ENCODE measurements at places on chromosomes 3 and 15.

- DNase-seq: no peak
These were observed 1.6 kb upstream of the TPM1 start for GRCh38 chr15:63040954-63041353.

DNA sequence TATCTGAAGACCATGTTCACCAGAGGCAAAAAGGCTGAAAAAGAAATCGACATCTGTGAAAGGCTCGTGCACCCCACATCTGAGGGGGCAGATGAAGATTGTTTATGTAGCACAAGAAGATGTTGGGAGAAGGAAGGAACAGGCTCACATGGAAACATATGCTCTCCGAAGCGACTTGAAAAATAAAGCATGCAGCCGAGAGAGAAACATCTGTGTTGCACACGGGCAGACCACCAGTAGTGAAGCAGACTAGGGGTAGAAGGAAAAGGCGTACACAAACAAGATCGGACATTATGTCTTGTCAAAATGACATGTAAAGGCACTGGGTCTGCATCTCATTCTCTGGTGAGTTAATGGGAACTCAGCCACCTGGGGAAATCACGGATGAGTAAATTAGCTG lies 356.5 kb downstream of the ZIC4 start:
- DNase-seq: no peak

GRCh38 chr3:118144919-118145318 lies 889.7 kb downstream of the IGSF11 start:
- DNase-seq: no peak

DNA sequence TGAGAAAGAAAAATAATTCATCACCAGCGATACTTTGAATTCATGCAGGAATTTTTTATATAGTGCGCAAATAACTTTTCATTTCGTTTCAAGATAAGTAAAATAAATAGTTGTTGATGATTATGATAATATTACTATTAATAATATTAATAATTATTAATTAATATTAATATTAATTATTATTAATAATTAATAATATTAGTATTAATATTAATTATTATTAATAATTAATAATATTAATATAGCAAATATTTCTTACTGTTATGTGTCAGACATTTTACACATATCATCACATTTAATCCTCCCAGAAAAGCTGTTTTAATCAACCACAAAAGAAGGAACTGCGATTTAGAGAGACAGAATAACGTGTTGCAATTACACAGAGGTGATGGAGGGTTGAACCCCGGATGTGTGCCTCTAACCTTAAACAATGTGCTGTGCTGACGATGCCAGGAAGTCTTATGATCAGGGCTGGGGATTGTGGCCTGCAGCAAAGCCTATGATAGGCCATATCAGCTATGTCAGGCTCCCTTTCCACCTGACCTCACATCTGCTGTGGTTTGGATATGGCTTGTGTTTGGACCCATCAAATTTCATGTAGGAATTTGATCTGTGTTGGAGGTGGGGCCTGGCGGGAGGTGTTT lies 263.5 kb upstream of the NR2F2 start:
- DNase-seq: no peak

- no peak for DNase-seq
These were observed 50.3 kb upstream of the SEC13 start for GRCh38 chr3:10371167-10371566.

DNA sequence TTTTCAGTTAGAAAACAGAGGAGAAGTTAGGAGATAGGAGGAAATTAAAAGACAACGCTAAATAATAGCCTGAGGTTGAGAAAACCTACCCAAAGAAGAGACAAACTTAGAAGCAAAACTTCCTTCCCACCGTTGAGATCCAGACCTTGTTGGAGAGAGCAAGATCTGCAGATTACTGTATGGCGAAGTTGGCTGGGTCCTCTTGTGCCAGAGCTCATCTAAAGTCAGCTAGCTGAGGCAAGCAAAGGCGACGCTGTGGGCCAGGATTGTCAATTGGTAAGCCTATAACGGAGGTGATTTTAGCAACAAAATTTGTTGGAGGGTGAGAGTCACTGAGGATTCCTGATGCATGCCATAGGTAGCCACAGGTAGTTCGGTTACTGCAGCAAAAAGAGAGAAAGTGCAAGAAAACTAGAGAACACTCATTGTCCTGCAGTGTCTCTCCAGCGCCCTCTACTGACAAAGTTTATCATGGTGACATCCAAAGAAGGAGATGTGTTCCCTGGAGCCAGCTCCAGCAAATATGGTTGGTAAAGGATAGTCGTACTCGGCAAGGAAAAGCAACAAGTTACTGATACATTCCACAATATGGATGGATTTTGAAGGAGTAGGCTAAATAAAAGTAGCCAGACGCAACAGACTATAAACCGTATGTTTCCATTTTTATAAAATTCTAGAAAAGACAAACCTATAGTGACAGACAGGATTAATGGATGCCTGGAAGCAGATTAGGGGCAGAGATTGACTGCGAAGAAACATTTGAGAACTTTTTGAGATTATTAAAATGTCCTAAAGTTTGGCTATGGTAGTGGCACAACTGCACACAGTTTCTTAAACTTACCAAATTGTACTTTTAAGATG lies 9.8 kb upstream of the OR5K4 start:
- DNase-seq: no peak

- DNase-seq: no peak
These were observed 63.4 kb upstream of the IL12A start for GRCh38 chr3:159925248-159925647.

- no peak for DNase-seq
These were observed 3.9 kb upstream of the IREB2 start for GRCh38 chr15:78434134-78434533.

DNA sequence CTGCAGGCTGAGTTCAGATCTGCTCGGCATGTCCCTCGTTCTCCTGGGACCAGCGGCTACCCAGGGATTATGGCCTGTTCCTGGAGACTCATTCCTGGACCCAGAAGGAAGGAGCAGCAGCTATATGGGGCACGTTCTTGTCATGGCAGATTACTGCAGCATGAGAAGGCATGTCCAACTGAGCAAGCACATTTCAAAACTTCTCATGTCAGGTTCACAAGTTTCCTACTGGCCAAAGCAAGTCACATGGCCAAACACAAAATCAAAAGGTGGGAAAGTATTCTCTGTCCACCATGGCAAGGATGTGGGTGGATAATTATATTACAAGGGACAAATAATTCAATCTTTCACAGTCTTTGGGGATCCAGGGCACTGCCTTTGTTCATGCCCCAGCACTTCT lies 71.9 kb upstream of the C15orf39 start:
- no peak for DNase-seq

GRCh38 chr15:52185151-52185561 lies 6.0 kb downstream of the GNB5 start:
- no peak for DNase-seq

DNA sequence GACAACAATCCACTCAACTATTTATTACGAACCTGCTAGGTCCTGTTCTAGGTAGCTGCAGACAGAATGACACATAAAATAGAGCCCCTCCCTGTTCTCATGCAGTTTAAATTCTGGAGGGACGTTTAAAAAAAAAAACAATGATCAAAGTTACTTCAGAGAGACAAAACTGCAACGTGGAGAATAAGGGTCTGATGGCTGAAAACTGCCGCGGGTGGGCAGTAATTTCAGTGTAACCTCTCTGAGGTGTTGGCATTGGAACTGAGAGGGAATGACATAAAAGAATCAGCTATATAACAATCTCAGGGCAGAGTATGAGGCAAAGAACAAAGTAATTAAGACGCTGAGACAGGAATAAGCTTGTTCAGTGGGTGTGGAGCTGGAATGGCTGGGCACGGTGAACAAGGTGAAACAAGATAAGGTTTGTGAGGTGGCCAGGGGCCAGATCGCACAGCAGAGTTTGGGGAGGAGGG lies 19.5 kb downstream of the TBL1XR1 start:
- DNase-seq: no peak

DNA sequence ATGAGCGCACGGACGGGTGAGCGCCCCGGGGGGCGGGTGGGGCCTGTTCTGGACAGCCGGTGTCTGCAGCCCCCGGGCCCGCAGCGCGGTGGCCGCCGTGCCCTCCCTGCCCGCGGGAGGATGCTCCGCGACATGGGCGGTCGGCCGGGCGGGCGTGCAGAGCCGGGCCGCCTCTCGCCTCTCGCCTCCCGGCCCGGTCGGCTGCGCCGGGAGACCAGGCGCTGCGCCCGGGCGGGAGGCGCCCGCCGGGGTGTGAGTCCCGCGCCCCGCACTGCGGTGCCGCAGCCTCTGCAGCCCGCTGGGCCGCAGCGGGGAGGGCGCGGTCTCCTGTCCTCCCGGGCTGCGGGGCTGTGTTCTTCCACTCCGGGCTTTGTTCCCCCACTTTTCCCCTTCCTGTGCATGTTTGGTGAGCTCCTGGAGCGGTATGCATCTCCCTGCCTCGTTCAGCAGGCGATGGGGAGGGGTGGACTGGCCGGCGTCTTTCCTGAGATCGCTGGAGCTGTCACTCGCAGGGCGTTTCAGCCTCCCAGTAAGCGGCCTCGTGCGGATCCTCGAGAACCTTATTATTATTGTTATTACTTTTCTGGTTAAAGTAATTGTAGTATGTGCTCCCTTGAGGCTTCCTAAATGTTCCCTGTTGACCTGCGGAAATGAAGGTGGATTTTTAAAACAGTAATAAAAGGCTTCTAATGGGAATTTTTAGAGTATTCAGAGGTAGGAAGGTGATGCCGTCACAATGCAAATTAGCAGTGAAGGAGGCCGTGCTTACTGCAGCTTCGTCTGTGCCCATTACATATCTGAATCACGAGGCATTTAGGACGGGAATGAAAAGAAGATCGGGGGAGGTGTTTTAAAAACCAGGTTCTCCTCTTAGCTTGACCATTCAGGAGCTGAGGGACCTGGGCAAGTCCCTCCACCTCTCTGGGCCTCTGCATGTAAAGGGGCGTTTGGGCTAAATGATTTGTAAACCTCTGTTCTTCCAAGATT lies 593 bp downstream of the TMOD2 start:
- no peak for DNase-seq

DNA sequence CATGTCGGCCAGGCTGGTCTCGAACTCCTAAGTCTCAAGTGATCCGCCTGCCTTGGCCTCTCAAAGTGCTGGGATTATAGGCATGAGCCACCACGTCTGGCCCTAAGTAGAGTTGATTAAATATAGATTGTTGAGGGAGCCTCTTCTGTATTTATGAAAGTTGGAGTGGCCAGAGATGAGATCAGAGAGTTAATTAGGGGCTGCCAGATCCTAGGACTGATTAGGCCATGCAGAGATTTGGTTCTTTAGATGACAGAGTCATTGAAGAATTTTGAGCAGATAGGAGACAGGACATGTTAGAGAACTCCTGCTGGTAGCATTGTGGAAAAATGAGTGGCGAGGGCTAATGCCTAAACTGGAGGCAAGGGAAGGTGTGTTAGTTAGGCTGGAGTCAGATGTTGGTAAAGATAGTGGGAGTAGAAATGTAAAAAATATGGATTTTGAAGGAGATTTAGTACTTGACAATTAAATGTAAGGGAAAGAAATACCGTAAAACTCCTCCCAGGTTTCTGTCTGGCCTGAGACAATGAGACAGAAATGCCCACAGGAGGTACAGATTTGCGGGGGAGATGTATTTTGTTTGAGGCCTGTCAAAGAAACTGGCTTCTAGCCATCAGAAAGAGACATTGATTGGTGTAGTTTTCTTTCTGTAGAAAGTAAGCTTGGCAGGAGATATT lies 23.4 kb downstream of the SACM1L start:
- DNase-seq: no peak

GRCh38 chr3:101084404-101084803 lies 91.2 kb upstream of the ABI3BP start:
- DNase-seq: no peak

DNA sequence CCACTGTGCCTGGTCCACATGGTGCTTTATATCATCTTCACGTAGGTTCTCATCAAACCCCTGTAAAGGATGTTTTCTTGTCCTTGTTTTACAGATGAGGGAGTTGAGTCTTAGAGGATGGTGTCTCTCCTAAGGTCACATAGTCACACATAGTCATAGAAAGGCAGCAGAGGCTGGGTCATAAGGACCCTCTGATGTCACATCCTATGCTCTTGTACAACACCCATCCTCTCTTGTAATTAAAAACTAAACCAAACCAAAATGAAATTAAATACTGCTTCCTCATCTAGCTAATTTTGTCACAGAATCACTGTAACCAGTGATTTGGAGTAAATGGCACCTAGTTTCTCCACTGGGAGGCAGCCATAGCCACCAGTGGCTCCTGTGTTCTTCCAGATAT lies 21.8 kb upstream of the ATP1B3 start:
- DNase-seq: no peak

GRCh38 chr15:35669021-35669420 lies 123.1 kb upstream of the DPH6 start:
- DNase-seq: no peak

GRCh38 chr15:39312984-39313383 lies 267.9 kb upstream of the THBS1 start:
- DNase-seq: no peak

DNA sequence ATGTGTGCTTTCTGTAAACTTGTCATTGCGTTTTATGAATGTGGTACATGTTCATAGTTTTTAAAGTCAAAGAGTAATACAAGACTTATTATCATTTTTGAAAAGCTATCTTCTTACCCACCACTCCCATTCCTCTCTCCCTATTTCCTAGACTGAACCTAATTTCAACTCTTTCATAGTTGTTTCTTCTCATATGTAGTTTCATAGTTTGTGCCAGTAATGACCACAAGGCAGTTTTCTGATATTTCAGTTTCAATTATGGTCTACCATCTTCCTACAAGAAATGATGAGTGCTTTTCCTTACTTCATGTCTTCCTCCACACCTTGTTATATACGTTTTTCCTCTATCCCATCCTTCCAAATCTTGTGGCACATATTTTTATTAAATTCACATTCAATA lies 445.0 kb upstream of the GOLIM4 start:
- no peak for DNase-seq

GRCh38 chr15:94265009-94265408 lies 33.6 kb downstream of the MCTP2 start:
- no peak for DNase-seq

GRCh38 chr3:127011270-127011992 lies 28.5 kb downstream of the PLXNA1 start:
- no peak for DNase-seq

DNA sequence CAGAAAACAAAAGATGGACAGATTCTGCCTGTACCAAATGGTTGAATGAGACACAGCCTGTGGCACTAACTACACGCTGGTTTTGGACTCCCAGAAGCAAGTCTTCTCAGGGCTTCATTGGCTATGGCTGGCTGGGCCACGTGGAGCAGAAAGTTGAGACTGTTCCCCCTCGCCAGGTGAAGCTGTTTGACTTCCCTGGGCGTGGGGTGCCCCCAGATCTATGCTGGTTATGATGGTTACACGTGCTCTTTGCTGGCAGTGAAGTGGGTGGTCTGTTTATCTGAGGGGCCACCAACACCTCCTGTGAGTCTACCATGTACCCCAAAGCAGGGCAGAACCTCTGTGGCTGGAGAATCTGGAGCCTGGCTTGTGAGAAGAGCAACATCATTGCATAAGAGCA lies 60.3 kb upstream of the EPHA6 start:
- DNase-seq: no peak

DNA sequence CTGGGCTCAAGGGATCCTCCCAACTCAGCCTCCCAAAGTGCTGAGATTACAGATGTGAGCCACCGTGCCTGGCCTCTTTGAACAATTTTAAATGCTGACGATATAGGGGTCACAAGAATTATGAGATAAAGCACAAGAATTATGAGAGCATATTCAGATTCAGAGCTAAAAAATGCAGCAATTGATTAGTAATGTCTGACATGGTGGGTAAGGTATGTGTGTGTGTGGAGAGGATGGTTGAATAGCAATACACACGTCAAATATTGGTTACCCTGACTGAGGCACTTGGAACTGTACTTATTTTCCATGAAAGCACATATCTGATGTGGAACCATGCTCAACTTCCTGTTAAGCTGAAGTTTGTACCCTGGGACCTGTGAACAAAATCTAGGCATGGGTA lies 115.6 kb downstream of the EOMES start:
- DNase-seq: no peak

- DNase-seq: no peak
These were observed 94.0 kb downstream of the CYP19A1 start for GRCh38 chr15:51244423-51244869.

Data from stimulated activated CD8-positive, alpha-beta memory T cell treated with anti-CD3 and anti-CD28 coated beads, Interleukin-7, amount 100 ng/mL, for 1 hour (primary cell).